Uterus (tissue), 4 donors: ENCODE measurements at places on chromosomes 12 and 14. TPM values are rescaled to one million over a fixed set of nuclear protein-coding genes. Genes with fewer than 3 reads are reported as not detected.

DNA sequence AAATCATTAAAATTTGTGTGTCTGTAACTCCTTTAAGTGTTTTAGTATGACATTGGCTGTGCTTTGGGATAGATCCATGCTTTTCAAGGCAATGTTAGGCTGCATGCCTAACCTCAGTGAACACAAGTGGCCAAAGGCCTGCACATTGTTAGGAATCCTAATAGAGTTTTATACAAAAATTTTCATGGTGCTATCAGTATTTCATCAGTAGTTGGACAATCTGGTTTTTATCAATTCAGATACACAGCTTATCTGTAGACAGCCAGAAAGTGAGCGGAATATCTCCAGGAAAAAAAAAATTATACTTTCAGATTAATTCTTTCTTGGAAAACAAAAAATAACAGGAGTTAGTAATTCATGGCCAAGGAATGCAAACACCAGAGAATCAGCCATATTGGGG is 324.0 kb upstream of the PDE3A start:
- DNase-seq = no peak

GRCh38 chr12:112294793-112295192 is 87.4 kb downstream of the HECTD4 start:
- no peak for DNase-seq

The FAIM2 gene
- 11.9 TPM for total RNA-seq

The ADAMTS20 gene
- total RNA-seq = 1.2 TPM
